Fibroblast of the aortic adventitia (primary cell): ENCODE measurements at places on chromosomes 1 and 21. TPM values are rescaled to one million over a fixed set of nuclear protein-coding genes. Genes with fewer than 3 reads are reported as not detected.

The TNNT2 gene
- total RNA-seq = 0.09 TPM in 1 of 2 replicates, not detected in the other

The RGS8 gene
- total RNA-seq = 0.16 TPM in 1 of 2 replicates, not detected in the other

The PROK1 gene
- total RNA-seq = not detected in 2 replicates

DNA sequence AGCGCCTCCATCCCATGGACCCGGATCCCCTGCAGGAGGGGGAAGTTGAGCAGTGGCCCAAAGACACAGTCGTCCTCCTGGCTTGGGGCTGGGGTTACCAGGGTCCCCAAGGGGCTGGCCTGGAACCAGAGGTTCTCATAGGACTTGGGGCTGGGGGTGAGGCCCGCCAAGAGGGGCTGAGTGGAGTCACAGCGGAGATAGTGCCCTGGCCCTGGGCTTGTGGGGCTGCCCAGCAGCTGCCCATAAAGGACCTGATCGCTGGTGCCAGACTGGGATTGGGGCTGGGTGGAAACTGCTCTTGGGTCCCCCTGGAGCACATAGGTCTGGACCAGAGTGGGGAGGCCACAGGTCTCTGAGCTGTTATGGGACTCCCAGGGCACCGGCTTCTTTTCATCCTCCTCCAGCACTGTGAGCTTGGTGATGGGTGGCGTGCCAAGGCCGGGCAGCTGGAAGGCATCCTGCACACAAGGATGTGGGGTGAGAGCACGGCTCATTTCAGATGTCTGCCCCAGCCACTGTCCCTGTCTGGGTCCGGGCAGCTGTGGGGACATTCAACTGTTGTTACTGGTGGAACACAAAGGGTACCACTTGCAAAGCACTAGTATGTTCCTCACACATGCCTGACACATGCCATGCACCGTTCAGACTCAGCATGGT, 2.3 kb upstream of the MRPS15 start:
- no peak for DNase-seq

- DNase-seq = no peak
Observed at GRCh38 chr1:16018749-16019643, 1.2 kb upstream of the HSPB7 start.

GRCh38 chr1:37974567-37974966, 15.3 kb downstream of the SF3A3 start:
- no peak for DNase-seq

DNA sequence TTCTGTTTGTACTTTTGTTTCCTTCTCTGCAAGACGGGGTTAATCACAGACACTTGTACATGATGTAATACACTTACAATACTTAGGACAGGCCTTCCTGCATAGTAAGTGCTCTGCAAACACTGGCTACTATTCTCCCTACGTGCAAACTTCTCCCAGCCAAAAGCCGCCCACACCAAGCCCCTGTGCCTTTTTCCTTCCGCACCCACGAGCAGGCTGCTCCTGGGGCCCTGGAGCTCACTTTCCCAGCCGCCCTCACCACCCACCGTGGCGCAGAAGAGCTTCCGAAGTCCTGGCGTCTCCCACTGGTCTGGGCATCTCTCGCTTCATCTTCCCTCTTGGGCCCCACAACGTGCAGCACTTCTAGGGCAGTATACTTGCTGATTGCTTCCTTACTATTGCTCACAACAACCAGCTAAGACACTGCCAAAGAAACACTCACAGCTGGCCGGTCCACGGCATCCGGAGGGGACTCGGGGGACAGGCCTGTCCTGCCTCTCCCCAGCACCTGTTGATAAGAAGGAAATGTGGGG, 22.5 kb upstream of the GPR157 start:
- peak; percentile 84 for DNase-seq

DNA sequence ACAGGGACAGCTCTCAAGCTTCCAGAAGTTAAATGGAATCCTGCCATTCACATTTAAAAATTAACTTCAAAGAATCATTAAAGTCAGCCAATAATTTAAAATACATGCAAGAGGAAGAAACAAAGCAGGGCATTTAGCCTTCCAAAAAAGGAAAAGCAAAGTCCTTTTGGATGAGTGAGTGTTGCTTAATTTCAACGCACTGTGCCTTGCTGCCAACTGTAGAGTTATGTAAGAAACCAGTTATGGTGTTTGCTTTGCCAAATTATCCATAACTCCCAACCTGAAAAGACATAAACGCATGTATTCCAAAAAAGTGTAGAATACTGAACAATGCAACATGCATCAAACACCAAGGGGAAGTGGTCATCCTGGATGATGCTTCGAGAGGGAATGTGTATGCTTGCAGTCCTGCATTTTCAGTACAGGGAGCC, 16.1 kb upstream of the KCNE1 start:
- peak; percentile 75 for DNase-seq

- no peak for DNase-seq
Observed at GRCh38 chr1:19239876-19240275, 11.4 kb downstream of the EMC1 start.

DNA sequence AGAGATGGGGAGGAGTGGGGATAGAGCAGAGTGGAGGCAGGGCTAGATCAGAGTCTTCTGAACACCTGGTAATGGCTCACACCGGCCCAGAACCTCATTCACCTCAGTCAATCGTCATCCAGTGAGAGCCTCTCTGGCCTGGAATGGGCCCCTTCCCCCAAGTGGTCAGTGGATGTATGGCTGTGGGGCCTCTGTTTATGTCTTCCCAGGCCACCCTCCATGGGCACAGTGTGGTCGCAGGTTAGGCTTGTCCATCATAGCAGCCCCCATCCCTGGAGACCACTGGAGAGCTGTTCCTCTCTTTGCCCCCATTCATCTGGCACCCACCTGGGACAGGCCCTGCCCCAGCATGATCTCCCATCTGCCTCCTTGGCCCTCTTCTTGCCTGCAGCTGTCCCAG, 29.6 kb upstream of the TENT5C start:
- no peak for DNase-seq

GRCh38 chr1:186849271-186849671, 20.5 kb downstream of the PLA2G4A start:
- no peak for DNase-seq

- DNase-seq = peak; percentile 32
Observed at GRCh38 chr1:119081700-119082099, 58.8 kb downstream of the WARS2 start.

- no peak for DNase-seq
Observed at GRCh38 chr1:84467298-84467697, 11.8 kb upstream of the RPF1 start.

DNA sequence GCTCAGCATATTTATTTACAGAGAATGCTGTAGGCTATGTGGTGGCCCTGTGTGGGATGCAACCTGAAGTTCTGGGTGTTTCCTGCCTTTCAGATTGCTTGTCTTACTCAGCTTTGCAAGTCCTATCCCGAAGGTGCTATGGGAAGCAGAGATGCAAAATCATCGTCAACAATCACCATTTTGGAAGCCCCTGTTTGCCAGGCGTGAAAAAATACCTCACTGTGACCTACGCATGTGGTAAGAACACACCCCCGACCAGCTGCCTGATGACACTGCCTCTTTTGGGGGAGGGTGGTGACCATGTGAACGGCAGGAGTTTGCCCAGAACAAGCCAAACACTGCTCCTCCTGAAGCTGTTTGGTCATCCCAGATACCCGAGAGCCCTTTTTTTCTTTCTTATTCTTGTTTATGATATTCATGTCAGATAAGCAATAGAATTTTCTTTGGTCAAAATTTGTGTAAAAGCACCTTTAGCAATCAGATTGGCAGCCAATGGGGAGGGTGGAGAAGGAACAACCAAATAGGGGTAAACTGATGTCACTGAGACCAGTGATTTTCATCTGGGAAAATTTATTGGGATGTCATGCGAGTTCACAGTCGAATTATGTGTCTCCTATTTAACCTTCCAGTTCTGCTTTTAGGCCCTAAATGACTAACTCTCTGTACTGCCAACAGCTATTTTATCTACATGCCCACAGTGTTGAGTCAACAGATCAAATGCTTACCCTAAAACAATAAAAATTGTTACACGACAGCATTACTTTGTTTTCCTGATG, 82.6 kb downstream of the EVA1C start:
- peak; percentile 92 for DNase-seq

- DNase-seq = peak; percentile 71
Observed at GRCh38 chr1:44405031-44405797, at the start of gene RNF220. TSS of gene RNF220 (plus strand) at chr1:44405255.

DNA sequence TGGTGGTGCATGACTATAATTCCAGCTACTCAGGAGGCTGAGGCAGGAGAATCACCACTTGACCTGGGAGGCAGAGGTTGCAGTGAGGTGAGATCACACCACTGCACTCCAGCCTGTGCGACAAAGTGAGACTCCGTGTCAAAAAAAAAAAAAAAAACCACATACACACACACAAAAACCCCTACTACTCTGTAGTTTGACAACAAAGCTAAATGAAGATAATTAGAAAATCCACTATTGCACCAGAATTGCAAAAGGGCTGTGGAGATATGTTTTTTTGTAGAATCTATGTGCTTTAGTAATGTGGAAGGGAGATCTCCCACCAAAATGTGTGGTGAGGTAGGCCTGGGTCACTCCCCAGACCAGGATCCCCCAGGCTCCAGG, 32.2 kb upstream of the KHDRBS1 start:
- no peak for DNase-seq

DNA sequence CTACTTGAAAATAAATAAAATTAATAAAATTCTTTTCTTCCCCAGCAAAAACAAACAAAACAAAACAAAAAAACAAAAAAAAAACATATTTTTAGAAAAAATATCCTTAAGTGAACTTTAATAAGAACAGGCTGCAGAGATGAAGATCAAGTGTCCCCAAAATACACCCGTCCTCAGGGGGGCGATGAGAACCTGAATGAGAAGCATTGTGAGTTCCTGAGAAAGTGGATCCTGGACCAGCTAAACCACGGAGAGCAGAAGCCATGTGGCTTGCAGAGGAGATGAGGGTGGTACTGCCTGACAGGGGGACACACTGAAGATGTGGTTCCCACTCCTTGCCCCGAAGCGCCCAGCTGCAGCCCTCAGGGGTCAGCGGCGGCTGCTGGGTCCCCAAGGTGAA, 89.3 kb downstream of the ITPKB start:
- peak; percentile 58 for DNase-seq

- no peak for DNase-seq
Observed at GRCh38 chr21:21673959-21674358, 675.8 kb downstream of the NCAM2 start.

DNA sequence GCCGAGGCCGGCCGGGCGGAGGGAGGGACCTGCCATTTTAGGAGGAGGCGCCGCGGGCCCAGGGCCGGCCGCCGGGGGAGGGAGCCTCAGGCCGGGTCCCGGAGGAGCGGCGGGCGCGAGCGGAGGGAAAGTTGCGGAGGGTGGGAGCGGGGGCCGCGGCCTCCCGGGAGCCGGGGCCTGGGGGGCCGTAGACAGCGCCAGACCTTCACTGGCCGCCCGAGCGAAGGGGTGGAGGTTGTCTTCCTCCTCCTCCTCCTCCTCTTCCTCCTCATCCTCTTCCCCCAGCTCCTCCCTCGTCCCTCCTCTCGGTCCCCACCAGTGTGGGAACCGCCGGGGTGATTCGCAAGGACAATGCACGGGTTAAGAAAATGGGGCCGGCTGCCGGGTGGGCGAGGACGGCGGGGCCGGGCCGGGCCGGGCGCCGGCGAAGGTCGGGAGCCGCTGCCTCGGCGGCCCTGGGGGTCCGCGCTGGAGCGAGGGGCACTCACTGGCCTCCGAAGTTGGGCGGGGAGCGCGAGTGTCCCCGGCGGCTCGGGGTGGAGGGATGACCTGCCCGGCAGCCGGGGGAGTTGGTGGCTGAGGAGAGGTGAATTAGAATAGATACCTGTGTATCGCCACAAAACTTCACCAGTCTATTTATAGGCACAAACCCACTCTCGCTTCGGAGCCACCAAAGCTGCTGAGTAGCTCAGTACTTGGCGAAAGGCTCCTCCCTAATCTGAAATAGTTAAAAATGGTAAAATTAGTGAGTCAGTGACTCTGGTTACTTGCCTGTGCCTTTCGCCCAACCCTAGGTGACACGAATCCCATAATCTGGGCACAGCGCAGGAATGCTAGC, 1.3 kb downstream of the DYRK1A start:
- DNase-seq = peak; percentile 47

- DNase-seq = peak; percentile 80
Observed at GRCh38 chr1:173393659-173394000, 83.5 kb upstream of the PRDX6 start.

DNA sequence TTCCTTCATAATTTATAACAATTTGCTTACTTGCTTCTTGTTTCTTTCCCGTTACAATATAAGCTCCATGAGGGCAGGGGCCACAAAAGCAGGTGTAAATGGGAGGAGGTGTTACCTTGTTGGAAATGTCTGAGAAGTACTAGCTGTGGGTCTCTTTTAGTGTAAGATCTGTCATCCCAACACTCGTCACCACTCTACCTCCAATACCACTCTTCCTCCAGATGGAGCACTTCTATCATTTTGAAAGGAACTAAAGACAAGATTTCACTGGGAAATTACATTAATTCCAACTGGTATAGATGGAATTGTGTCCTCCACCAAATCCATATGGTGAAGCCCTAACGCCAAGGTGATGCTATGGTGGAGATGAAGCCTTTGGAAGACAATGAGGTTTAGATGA, 53.0 kb upstream of the CPLANE2 start:
- no peak for DNase-seq

- peak; percentile 84 for DNase-seq
Observed at GRCh38 chr1:196115646-196116045, 492.6 kb downstream of the KCNT2 start.

- peak; percentile 63 for DNase-seq
Observed at GRCh38 chr1:119531606-119532323, 24.8 kb downstream of the HSD3B1 start.

DNA sequence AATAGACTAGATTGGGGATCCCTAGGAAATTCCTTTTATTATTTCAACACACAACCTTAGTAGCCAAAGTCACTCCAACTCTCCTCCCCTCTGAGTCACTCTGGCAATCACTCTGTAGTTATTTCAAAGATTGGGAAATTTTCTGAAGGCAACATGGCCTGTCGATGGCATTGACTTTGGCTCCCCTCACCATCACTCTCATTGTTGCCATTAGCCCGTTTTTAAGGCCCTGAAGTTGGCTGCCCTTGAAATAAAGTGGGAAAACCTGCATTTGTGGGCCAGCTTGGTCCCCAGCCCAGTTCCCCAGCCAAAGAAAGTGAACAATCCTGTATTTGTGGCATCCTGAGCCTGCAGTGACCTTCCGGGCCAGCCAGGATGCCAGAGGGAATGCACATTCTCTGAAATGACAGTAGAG, 52.5 kb downstream of the CDC7 start:
- peak; percentile 94 for DNase-seq
